Gastrocnemius medialis (tissue), 4 donors: ENCODE measurements at places on chromosomes 1 and 21. TPM values are rescaled to one million over a fixed set of nuclear protein-coding genes. Genes with fewer than 3 reads are reported as not detected.

- no peak for DNase-seq
These were observed 61.4 kb downstream of the PPP2R5A start for GRCh38 chr1:212346601-212347000.

GRCh38 chr1:76865696-76866286 lies 1.5 kb upstream of the ST6GALNAC5 start:
- no peak for DNase-seq

DNA sequence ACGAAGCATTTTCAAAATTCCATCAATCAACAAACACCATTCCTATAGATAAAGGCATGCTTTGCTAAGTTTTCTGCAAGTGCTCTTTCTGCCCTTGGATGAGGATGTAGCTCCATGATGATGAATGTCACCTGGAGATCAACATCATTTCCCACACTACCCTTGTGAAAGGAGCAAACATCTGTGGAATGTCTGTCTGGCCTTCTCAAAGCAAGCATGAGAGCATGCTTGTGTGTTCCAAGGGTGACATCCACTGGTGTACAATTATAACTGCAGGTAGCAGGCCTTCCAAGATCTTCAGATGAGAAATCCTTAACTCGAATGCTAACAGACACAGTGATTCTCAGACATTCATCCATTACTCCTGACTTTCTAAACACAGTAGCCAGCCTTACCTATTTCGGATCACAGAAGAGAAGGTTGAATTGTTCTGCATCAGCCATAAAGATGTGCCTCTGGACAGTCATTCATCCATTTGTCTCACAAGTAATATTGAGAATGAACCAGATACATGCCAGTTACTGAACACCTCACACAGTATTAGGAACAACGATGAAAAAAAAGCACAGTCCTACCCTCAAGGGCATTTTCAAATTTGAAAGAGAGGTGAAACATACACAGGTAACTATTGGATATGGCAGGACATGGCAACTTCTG lies 162.4 kb downstream of the TPR start:
- no peak for DNase-seq

DNA sequence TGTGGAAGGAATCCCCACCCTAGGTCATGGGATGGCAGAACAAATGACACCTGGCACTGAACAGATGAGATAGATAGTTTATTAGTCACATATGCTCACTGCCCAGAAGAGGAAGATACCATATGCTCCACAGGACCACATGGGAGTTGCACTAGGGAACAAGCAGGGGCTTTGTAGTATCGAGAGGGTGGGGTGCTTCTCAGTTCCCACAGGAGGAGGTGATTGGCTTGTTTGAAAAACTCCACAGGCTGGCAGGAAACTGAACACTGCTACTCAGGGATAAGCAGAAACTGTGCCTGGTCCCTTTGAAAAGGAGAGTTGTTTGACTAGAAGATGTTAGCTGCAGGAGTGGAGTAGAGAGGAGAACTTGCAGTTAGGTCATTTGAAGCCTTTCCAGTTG lies 31.9 kb upstream of the RXRG start:
- no peak for DNase-seq

GRCh38 chr1:83931658-83932253 lies 67.2 kb downstream of the TTLL7 start:
- no peak for DNase-seq

GRCh38 chr1:153526132-153526543 lies 9.7 kb downstream of the S100A6 start:
- DNase-seq = no peak

DNA sequence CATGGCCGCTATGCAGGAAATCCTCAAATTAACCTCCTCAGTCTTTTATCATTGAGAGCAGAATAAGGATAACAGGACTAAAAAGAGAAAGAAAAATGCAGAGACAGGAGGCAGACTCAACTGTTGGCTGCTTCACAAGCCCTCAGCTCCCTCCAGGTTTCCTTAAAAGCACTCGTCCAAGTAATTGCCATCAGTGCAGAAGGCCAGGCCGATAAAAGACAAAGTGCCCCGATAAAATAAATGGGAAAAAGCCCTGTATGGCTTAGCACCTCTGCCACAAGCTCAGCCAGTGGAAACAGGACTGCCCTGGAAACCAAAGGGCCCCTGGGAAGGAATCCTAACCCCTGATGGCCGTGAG lies 8.1 kb downstream of the S100A6 start:
- no peak for DNase-seq

DNA sequence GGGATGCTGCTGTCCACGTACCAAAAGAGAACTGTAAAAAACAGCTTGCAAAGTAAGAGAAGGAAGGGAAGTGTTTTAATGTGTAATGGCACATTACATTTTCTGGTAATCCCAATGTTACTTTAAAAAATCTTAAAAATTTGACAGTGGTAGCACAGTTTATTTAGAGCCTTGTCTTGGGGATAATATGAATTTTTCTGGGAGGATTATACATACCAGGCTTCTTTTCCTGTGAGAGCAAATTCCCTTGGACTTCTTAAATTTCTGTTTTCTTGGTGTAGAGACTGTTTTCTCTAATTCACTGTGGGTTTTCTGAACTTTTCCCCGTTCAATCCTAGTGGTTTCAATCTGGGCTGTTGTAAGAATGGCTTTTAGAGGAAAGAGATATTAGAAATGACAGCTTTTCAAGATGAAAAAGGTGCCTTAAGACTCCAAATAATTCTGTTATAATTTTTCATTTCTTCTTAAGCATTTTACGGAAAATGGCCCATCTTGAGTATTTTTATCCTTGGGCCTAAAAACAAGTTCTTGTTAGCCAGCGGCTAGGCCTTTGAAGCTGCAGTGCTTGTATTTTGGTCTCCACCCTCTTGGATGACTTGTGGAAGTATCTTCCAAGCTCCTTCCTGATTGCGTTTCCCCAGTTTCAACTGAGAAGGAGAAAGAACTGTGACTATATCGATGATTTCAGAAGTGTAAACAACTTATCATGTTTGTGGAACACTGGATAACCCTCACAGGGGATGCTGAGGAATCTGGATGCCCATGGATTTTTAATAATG lies 70.0 kb downstream of the LEPR start:
- no peak for DNase-seq

DNA sequence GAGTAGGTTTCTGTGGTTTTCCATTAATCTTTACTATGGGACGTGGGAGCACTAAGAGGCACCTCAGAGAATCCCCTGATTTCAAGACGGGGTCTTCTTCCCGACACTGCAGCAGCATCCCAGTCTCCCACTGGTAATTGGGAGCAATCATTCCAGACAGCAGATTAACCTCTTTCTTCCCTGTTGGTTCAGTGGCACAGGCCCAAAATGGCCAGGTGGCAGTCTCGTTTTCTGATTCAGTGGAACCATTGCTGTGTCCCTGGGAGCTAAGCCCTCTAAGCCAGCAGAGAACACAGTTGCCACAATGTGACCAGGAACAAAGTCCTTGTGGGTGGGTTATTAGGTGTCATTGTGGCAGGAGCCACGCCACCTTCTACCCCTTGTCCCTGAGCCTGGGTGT lies 342.1 kb downstream of the MATN1 start:
- no peak for DNase-seq

- no peak for DNase-seq
These were observed 925.9 kb downstream of the LTN1 start for GRCh38 chr21:28066596-28067387.

DNA sequence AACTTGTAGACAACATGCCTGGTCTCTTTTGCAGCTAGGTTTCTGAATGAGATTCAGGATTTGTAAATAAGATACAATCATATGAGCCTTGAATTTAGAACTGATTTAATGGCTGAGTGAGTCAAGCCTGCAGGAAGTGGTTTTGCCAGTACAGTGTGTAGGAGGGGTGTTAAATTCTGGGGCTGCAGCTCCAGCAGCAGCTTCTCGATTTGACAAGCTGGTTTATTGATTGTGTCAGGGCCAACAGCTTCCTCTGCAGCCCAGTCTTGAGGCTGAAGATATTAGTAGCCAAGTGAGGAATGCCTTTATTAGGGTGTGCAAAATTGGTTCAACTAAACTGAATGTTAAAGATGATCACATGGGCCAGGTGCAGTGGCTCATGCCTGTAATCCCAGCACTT lies 11.5 kb upstream of the PLA2G5 start:
- DNase-seq = no peak

- DNase-seq = no peak
These were observed 23.0 kb upstream of the DMBX1 start for GRCh38 chr1:46466477-46467182.

DNA sequence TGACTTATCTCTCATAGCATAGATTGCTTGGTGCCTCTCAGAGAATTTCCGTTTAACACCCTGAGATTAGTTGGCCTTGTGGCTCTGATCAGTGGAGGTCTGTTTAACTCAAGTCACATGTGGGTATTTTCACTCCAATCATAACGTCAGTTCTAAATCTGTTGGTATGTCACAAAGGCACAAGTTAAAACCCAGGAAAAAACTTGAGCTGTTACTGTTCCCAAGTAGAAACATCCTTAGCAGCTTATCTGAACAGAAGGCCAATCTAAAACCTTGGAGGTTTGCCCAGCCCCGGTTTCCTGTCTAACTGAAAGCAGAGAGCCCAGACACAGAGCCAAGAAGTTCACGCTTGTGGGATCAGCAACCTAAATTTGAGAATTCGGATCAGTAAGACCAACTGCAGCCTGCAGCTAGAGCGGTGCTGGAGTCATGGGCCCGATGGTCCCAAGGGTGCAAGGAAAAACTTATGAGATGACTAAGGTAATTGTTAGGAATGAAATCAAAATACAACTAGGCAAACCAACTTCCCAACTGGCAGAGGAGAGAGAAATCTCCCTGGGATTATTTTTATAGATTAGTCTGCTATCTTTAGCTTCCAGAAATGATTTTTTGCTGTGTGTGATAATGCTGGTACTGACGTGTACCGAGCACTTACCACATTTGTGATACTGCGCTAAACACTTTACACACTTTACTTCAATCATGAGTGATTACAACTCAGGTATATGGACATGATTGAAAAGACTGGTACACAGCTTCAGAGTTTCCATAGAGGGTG lies 90.2 kb upstream of the C1orf21 start:
- DNase-seq = peak; percentile 76

Gene GUCA2B
- total RNA-seq = not detected
